ENCODE measurements at places on chromosomes 12 and 14.
A peak's percentile ranks its signal among the peaks of the same experiment; 100 is the strongest.

GRCh38 chr14:91303091-91303923 is 58.8 kb upstream of the GPR68 start:
- DNase-seq: no peak

- no peak for DNase-seq
Observed at GRCh38 chr12:50394469-50395029, 1.9 kb downstream of the FAM186A start.

DNA sequence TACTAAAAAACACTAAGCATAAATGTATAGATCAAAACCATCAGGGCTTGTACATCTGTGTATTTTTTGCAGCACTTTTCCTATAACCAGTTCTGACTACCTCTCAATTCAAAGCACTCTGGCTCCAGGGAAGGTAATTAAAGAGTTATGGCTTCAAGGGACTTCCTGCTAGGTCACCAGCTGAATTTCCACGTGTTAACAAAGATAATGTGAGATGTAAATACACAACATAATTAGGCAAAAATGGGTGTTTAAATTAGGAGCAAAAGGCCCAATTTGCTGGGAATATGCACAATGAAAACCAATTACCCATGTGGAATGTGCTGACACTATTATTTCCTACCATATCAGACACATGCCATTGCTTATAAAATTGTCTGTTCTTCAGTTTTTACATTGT is 513.4 kb upstream of the FLRT2 start:
- DNase-seq: no peak

DNA sequence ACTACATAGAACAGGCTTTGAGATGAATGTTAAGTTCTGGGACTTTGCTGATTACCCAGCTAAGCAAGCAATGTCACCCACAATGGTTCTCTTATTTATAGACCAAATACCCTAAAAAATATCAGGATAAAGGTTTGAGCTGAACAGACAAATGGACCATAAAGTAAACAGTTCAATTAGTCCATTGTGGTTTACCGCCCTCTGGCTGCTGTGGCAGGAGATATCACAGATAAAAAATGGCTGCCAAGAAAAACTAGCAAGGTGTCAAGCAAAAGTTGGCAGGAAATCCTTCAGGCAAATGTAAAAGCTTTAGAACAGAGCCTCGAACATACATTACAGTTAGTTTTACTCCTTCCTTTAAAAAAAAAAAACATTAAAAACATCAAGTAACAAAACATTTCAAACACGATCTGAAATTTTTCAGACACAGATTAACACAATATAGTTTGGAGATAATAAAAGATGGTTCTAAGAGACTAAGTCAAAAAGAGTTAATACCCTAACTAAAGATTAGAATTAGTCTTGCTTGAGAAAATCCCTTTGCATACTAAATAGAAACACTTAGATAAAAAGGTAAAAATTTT is 41.3 kb downstream of the MED13L start:
- DNase-seq: peak; percentile 69

GRCh38 chr12:90366286-90366685 is 588.7 kb downstream of the CCER1 start:
- no peak for DNase-seq

GRCh38 chr12:121483949-121484348 is 84.0 kb downstream of the RNF34 start:
- DNase-seq: no peak

DNA sequence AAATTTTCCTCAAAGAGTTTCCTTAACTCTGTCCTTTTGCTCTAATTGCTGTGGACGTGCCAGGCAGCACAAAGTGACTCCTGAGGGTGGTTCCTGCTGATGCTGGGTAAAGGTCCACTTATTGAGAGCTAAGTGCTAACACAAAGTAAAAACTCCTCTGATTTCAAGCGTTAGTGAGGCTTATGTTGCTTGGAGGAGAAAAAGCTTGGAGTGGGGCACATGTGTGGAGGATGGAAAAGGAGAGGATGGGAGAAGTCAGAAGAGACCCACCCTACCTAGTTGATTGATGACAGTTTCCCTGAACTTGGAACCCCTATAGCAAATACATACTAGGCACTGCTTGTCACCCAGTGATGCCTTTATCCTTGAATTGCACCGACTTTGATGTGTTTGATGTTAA is 10.1 kb upstream of the SLC11A2 start:
- DNase-seq: no peak

GRCh38 chr12:106174876-106175275 is 36.1 kb upstream of the NUAK1 start:
- DNase-seq: no peak

- no peak for DNase-seq
Observed at GRCh38 chr12:56040151-56040550, 1.6 kb upstream of the RPS26 start.

- DNase-seq: no peak
Observed at GRCh38 chr12:82942521-82942920, 255.8 kb downstream of the TMTC2 start.

DNA sequence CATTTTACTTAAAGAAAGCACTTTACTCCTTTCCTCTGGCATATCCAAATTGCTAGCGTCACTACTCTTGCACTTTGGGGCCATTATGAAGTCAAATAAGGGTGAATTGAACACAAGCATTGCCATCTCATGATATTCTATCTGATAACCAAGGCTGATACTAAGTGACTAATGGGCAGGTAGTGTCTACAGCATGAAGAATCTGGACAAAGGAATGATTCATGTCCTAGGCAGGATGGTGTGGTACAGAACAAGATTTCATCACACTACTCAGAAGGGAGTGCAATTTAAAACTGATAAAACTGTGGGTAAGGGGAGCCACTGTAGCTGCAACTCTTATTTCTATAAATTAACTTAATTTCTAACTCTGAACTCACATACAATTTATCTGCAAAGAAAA is 7.7 kb upstream of the SLC6A15 start:
- DNase-seq: no peak

DNA sequence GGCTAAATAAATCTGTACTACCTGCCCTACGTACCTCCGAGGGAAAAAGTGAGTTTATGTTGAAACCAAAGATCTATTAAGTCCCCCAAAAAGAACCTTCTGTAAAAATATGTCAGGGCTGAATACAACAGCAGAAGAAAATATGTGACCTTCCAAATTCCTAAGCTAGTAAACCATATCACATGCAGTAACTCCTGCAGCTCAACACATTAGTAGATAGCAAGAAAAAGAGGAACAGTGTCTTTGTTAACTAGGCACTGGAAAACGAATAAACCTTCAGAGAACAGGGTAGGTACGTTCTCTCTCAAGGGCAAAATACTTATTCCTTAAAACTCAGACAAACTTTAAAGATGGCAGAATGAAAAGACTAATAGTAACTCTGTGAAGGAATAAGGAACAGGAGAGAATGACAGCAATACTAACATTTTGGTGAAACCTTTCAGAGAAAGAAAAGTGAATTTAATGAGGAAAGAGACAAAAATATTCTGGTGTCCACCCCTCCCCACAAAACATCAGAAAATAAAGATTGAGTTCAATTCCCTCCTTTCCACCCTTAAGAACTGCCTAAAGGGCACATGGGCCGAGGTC is 18.0 kb downstream of the CBX5 start:
- DNase-seq: no peak

- no peak for DNase-seq
Observed at GRCh38 chr12:48077111-48077510, 28.8 kb downstream of the SENP1 start.

DNA sequence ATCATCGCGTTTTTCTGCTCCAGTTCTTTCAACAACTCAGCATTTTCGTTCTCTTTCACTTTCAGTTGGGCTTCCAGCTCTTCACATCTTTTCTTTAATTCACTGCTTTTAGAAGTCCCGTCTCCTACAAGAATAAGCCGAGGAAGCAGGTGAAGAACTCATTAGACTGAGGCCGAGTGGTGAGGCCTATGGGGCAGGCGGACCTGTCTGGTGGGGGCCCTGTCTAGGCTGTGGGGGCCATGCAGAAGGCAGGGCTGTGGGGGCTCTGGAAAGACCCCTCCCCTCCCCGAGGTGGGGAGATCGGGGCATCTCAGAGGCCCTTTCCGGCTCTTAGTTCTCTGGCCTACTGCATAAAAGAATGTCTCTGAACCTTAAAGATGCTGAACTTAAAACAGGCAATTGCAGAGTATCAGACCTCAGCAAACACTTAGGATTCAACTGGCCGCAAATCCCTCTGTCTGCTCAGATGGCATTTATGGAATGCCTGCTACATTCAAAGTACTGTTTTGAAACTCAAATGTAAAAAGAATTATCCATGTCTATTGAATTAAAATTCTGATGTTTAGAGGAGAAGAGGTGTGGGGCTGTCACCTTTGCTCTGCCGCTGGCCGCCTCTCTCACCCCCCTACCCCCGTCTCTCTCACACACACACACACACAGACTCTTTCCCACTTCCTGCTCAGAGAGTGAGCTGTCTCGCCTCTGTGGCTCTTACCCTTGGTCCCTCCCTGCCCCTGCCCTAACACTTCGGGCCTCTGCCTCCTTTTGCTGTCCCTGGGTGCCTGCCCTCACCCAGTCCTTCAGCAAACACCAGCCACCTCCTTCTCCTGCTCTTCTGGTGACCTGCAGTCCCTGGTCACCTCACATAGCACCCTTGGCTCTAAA is 34.7 kb downstream of the CCDC92 start:
- DNase-seq: no peak

- no peak for DNase-seq
Observed at GRCh38 chr14:76870166-76870565, 44.0 kb downstream of the LRRC74A start.

DNA sequence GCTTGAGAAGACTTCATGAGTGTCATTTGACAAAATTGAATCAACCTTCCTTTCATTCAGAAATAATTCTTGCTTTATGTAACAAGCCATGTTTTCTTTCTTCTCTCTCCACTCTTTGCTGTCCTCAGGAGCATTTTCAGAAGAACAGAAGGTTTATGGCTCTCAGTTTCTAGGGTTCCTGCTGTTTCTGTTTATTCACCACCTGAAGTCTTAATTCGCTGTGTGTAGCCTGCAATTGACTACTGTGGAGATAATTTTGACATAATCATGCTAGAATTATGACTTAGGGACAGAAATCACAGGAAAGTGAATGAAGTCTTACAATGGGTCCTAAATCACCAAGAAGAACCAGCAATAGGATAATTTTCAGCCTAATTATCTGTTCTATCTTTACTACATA is 7.2 kb upstream of the PLEKHG7 start:
- no peak for DNase-seq

GRCh38 chr12:49987625-49988303 is 15.0 kb downstream of the AQP6 start:
- no peak for DNase-seq

DNA sequence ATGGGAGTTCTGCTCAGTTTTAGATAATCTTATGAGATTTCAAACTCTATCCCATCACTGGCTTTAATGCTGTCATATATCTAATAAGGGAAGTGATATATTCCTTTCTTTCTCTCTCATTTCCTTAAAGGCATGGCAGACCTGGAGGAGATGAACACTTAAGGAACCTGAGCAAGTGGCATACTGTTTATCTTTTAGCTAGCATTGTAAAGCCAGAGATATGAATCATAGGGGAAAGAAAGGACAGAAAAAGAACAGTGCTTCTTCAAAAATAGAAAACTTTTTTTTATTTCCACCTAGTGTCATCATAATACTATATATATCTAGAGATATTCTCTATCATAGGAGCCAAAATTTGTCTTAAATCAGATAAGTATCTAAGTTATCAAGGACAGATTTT is 68.3 kb upstream of the PSMA6 start:
- no peak for DNase-seq

GRCh38 chr12:130043685-130044406 is 118.4 kb upstream of the FZD10 start:
- no peak for DNase-seq

GRCh38 chr14:70832561-70833305 is 23.4 kb upstream of the MAP3K9 start:
- no peak for DNase-seq

DNA sequence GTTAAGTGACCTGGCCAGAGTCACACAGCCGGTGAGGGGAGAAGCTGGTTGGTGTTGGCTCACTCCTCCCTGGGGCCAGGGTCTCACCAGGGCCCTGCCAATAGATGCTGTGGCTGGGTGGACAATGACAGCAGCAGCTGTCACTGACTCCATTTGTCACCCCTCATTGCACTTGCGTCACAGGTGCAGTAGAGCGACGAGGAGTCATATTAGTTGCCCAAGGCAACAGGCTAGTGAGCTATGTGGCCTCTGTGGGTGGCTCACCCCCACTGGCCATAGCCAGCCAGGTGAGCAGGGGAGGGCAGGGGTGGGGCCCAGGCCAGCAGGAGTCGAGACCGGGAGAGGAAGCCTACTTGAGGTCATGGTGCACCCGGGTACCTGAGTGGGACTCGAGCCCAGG is 9.7 kb downstream of the SLC25A47 start:
- no peak for DNase-seq

- DNase-seq: no peak
Observed at GRCh38 chr14:74213907-74214803, 25.1 kb upstream of the VSX2 start.

GRCh38 chr12:63777340-63777739 is 2.4 kb upstream of the RXYLT1 start:
- DNase-seq: no peak

- no peak for DNase-seq
Observed at GRCh38 chr14:24399447-24399822, 632 bp downstream of the NYNRIN start.
